Activated naive CD4-positive, alpha-beta T cell (primary cell): ENCODE measurements at places on chromosomes 6 and 20.

DNA sequence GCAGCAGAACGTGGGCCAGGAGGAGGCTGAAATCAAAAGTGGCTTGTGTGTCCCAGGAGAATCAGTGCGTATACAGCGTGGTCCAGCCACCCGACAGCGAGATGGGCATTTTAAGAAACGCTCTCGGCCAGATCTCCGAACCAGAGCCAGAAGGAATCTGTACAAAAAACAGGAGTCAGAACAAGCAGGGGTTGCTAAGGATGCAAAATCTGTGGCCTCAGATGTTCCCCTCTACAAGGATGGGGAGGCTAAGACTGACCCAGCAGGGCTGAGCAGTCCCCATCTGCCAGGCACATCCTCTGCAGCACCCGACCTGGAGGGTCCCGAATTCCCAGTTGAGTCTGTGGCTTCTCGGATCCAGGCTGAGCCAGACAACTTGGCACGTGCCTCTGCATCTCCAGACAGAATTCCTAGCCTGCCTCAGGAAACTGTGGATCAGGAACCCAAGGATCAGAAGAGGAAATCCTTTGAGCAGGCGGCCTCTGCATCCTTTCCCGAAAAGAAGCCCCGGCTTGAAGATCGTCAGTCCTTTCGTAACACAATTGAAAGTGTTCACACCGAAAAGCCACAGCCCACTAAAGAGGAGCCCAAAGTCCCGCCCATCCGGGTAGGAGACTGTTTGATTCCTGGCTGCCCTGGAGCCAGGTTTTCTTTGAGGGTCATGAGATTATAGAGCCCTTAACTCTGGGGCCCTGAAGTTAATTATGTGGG is 75.3 kb downstream of the ASXL1 start:
- no peak for DNase-seq

- DNase-seq: no peak
Measured at GRCh38 chr6:43796903-43797890, 27.2 kb downstream of the VEGFA start.

DNA sequence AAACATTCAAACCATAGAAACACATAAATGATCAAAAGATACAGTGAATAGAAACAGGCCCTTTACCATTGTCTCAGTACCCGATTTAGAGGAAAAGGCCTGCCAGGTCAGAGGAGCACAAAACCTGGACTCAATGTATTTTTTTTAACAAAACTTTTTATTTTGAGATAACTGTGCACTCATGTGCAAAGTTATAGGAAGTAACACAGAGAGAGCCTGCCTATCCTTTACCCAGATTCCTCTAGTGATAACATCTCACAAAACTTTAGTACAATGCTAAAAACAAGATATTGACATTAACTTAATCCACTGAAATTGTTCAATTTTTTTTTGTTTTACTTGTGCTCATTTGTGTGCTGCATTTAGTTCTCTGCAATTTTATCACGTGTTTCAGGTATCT is 36.8 kb upstream of the SAMD3 start:
- DNase-seq: no peak

GRCh38 chr6:156630613-156631302 is 146.4 kb upstream of the ARID1B start:
- DNase-seq: no peak

- no peak for DNase-seq
Measured at GRCh38 chr20:32820698-32821377, 1.1 kb downstream of the MAPRE1 start.

DNA sequence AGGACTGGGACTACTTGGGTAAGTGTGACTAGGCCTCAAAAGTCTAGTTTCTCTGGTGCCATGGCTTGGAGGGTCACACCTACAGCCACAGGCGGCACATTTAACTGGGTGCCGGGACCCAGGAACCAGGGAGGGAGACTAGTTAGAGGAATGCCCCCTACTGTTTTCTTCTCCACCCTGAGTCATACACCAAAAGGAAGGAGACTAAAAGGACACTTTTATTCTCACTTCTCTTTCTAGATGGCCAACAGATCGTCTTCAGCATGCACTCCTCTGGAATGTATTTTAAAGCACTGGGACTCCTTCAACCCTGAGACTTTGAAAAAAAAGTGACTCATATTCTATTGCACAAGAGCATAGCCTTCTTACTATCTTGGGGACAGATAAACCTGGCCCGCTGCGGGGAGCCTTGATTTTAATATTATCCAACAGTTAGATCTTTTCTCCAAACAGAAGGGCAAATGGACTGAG is 33.4 kb downstream of the PLN start:
- no peak for DNase-seq

- DNase-seq: no peak
Measured at GRCh38 chr20:6663751-6664388, 103.6 kb upstream of the BMP2 start.

- no peak for DNase-seq
Measured at GRCh38 chr20:63008541-63009044, 1.8 kb upstream of the BHLHE23 start.

DNA sequence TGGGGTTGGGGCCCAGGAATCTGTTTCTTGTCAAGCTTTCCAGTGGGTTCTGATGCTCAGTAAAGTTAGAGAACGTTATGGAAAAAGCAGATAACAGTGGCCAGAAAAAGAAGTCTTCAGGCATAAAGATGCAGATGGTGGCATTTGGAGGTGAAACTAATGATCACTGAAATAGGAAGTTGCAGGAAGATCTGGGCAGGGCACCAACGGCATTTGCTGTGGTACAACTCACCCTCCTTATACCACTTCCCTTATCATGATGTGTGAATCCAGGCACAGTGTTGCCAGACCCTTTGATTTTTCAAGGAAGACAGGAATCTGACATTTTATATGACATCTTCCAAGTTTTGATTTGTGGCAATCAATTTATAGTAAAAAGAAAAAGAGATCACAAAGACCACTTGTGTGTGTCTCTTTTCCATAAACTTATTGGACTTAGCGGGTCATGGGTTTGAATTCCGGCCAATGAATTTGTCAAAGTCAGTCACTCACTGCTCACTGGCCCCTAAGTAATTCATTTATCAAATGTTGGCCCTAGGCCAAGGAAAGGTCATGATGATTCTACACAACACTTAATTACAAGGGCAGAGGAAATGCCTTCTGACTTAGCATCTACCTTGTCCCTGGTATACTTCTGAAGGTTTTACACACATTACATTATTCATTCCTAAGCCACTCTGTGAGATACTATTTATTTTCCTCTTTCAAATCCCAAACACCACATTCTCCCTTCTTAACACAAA is 37.6 kb downstream of the LAMP5 start:
- DNase-seq: no peak

- no peak for DNase-seq
Measured at GRCh38 chr6:76166874-76167273, 94.4 kb upstream of the IMPG1 start.

DNA sequence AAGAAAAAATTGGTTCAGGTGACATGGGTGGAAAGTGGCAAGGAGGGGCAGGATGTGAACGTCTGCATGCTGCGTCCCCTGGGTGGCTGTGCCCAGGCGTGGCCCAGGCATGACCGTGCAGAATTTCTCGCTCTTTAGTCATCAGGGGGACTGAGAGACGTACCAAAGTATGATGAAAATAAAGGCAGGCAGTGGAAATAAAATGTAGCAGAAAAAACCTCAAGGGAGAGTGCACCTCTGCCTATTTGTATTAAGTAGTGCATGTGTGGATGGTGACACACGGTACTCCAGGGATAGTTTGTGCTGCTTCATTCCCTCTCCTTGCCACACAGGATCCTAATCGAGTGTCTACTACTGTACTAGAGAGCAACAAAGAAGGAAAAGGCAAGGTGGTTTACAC is 81.1 kb downstream of the ATP9A start:
- no peak for DNase-seq

- no peak for DNase-seq
Measured at GRCh38 chr6:1993042-1993441, 252.4 kb downstream of the GMDS start.

- no peak for DNase-seq
Measured at GRCh38 chr6:7242835-7243178, 70.2 kb downstream of the SSR1 start.

- no peak for DNase-seq
Measured at GRCh38 chr20:42901689-42902440, 287.8 kb downstream of the PTPRT start.

GRCh38 chr6:151112130-151112529 is 127.6 kb upstream of the AKAP12 start:
- DNase-seq: no peak

GRCh38 chr20:47784599-47785310 is 526 bp downstream of the SULF2 start:
- DNase-seq: no peak

GRCh38 chr6:13597073-13597472 is 18.1 kb upstream of the NOL7 start:
- no peak for DNase-seq

- DNase-seq: no peak
Measured at GRCh38 chr6:79167931-79168694, 66.4 kb downstream of the HMGN3 start.

GRCh38 chr6:25472306-25472705 is 179.7 kb upstream of the SCGN start:
- no peak for DNase-seq

DNA sequence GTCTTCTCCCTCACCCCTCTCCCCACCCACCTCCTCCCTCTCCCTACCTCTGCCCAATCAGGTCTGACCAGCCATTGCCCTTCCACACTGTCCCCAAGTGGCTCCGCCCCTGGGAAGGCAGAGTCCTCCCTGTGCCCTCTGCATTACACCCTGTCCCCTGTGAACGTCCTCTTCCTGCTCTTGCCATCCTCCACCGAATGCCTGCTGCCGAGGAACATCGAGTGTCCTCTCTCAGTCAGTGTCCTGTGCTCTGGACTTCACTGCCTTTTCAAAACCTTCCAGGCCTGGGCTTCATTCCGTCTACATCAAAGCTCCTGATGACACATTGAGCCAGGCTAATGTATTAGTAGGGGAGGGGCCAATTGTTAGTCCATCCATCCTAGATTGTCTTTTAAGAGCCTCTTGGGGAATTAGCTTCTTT is 3.3 kb upstream of the PACSIN1 start:
- no peak for DNase-seq

- DNase-seq: no peak
Measured at GRCh38 chr6:135540207-135540840, 42.8 kb upstream of the AHI1 start.

DNA sequence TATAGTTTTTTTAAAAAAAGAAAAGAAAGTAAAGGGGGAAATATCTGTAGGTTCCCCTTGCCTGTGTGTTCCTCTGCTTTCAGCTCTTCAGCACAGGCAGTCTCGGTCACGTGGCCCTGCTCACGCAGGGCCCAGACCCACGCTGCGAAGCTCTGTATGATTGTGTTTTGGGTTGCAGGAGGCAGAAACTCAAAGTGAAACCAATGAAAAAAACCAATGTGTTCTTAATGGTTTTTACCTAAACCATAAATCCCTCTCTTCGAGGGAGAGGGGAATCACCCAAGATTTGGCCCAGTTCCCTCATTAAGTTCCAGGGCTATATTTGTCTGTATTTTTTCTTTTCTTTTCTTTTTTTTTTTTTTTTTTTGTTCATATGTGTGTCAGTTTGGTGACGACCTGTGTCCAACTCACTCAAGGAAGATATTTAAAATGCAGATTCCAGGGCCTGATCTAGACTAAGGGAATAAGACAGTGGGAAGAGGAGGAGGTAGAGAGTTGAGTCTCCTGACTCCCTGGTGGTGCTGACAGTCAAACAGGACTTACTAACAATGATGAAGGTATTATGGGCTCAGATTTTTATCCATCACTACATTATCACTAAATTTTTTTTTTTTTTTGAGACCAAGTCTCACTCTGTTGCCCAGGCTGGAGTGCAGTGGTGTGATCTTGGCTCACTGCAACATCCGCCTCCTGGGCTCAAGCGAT is 33.8 kb upstream of the RREB1 start:
- peak; percentile 45 for DNase-seq

DNA sequence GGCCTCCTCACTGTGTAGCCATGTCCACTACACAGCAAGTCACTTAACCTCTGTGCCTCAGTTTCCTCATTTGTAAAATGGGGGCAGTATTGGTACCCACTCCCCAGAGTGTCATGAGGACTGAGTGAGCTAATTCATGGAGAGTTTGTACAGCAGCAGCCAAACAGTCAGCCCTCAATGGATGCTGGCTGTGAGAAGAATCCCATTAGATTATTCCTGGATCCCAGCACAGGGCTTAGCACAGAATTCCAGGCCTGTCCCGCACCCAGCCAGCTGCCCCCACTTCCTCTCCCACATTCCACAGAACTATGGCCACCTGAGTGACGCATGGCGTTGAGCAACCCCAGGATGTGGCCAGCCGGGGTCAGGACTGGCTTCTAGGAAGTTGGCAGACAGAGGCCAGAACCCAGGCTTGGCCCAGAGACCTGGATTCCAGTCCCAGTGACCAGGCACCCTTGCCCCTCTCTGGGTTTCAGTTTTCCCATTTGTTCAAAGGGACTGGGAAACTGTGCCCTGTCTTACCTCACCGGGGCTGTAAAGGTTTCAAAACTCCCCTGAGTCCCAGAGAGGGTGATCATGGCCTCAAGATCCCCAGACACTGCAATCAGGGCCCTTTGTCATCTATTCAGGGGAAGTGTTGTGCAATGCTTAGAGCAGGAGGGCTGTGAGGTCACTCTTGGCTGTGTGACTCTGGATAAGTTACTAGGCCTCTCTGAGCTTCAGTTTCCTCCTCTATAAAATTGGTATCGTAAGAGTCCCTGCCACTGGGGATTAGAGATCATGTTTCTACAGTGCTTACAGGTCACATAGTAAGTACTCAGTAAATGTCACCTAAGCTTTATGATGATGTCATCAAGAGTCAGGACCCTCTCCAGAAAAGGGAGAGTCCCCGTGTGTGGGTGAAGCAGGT is 3.0 kb upstream of the TGM2 start:
- DNase-seq: no peak

DNA sequence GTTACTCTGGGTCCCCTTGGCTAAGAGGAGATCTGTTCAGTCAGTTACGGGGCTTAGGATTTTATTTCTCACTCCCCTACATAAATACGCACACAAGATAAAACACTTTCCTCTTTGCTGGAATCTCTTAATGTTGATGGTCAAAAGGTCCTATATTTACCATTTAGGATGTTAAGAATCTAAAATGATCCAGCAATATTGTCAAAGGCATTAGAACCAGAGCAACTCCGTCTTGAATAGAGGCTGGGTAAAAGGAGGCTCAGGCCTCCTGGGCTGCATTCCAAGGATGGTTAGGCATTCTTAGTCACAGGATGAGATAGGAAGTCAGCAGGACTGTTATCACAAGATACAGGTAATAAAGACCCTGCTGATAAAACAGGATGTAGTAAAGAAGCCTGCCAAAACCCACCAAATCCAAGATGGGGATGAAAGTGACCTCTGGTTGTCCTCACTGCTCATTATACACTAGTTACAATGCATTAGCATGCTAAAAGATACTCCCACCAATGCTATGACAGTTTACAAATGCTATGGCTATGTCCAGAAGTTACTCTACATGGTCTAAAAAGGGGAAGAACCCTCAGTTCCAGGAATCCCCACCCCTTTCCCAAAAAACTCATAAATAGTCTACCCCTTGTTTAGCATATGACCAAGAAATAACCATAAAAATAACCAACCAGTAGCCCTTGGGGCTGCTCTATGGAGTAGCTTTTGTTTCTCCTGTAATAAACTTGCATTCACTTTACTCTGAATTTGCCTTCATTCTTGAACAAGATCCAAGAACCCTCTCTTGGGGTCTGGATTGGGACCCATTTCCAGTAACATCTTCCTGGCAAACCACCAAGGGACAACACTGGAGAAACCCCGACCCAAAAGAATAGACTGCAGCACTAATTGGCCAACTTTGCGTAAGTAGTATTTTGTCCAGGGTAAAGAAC is 107.5 kb downstream of the DTNBP1 start:
- no peak for DNase-seq
